CD4-positive, alpha-beta T cell treated with Interleukin-17A for 1 hour (primary cell): ENCODE measurements at places on chromosomes 11 and 22.

DNA sequence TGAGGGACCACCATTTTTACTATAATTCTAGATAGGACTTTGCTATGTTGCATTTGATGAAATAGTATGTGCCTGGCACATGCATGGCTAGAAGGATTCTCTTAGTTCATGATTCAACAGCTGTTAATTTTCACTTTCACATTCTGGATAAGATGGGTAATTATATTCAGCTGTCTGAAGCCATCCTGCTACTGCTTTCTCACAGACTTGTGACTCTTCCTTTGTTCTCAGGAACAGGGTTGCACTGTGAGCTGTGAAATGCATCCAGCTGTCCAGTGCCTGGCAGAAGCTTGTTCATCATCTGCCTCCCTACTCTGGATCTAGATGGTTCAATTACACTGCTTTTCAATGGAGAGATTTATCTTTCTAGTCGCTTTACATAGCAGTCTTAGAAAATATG is 610.1 kb upstream of the ANO5 start:
- DNase-seq = no peak

DNA sequence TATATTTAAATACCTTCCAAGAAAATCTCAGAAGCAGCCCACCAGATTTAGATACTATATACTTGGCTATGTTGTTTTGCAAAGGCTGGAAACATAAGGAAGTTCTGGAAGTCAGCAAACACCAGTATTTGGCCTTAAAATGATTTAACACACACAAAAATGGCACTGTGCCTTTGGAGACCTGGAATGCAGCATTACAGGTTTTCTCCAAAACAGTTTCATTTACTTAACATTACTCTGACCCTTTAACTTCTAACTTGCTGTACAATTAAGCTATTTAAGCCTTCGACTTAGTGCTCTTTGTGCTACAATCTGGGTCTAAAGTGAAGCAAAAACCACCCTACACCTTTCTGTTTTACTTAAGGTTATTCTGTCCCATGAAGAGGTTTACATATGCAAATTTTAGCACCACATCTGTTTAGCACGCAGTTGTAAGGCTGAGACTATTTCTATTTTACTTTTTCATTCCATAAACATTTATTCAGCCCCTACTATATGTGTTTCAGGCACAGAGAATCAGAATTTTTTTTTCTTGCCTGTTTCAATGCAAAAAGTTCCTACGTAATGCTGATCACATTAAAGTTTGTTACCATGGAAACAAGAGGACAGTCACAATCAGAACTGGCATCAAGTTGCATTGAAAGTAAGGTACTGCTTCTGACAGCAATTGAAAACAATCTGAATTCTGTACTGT is 70.3 kb downstream of the MAML2 start:
- DNase-seq = peak; percentile 74

DNA sequence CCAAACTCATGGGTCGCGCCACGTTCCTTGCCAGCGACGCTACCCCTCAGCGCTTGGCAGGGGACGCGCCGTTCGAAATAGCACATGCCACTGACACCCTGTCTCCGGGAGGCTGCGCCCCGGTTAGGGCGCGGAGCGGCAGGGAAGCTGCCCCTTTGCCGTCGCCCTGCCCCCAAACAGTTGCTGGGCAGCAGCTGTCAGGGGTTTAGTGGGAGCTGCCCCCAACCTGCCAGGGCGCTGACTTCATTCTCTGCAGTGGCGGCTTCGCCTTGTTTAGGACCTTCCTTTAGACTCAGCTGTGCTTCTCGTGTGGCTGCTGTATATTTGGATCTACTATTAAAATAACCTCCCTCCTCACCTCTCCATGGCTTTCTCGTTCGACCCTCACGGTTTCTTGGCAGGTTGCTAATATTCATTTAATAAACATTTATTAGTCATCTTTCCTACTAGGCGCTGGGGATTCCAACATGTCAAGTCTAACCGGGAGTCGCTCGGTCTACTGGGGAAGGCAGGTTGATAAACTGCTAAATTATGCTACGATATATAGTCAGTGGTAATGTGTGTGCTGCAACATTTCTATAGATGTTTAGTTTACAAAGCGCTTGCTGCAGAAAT is 782 bp downstream of the TMEM109 start:
- peak; percentile 35 for DNase-seq

DNA sequence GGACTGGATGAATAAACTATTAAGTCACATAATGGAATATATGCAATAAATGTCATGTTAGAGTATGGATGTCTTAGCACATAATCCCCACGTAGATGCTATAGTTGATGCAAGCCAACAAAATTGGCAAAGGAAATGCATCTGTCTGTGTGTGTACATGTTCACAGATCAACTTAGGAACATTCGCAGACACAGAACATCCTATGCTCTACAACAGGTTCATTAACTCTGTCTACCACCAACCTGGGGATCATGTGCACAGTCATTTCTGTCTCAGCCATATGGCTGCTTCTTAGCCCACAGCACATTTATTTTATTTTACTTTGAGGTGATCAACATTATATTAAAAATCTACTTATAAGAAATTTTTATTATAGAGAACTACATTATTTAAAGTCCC is 4.9 kb downstream of the MSANTD4 start:
- no peak for DNase-seq

DNA sequence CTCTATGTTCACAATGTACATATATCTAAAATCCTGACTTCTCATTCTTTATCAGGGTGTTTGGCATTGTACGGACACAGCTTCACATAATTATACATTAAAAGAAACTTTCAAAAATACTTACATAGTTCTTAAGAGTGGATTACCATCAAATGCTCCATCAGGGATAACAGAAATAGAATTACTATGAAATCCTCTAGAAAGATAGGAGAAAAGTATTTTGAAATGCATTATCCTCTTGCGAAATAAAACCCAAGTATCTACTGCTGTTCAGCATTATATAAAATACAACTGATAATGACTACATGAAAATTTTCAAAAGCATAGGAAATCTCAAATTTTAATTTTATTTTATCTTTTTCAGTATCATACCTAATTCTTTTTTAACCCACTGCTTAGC is 17.8 kb upstream of the CCDC34 start:
- no peak for DNase-seq

DNA sequence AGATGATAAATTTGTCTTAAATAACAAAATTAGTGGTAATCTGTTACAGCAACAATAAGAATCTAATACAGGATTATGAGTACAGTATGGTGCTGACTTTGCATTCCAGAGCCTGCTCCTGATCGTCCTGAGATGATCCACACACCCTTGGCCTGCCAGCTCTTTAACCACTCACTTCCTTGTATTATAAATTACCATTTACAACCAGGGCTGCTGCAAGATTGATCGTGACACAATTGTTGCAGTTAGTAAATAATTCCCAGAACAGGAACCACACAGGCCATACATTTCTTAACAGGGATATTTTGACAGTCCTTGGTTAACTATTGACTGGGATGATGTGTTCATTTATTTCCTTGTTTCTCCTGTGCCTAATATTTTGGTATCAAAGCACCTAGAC is 3.8 kb upstream of the CBLIF start:
- DNase-seq = no peak

- no peak for DNase-seq
Observed at GRCh38 chr22:48198489-48199459, 1436.3 kb downstream of the TBC1D22A start.

DNA sequence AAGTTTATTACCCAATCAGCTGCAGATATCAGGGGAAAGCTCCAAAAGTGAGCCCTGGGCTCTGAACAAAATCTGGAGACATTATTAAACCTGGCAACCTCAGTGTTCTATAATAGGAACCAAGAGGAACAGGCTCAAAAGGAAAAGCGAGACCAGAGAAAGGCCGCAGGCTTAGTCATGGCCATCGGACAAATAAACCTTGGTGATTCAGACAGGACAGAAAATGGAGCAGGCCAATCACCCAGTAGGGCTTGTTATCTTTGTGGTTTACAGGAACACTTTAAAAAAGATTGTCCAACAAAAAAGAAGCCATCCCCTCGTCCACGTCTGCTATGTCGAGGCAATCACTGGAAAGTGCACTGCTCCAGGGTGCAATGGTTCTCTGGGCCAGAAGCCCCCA is 7.7 kb upstream of the PANX1 start:
- no peak for DNase-seq

- DNase-seq = no peak
Observed at GRCh38 chr22:46969491-46969890, 207.0 kb downstream of the TBC1D22A start.

- DNase-seq = no peak
Observed at GRCh38 chr11:69576069-69576782, 64.7 kb upstream of the CCND1 start.

DNA sequence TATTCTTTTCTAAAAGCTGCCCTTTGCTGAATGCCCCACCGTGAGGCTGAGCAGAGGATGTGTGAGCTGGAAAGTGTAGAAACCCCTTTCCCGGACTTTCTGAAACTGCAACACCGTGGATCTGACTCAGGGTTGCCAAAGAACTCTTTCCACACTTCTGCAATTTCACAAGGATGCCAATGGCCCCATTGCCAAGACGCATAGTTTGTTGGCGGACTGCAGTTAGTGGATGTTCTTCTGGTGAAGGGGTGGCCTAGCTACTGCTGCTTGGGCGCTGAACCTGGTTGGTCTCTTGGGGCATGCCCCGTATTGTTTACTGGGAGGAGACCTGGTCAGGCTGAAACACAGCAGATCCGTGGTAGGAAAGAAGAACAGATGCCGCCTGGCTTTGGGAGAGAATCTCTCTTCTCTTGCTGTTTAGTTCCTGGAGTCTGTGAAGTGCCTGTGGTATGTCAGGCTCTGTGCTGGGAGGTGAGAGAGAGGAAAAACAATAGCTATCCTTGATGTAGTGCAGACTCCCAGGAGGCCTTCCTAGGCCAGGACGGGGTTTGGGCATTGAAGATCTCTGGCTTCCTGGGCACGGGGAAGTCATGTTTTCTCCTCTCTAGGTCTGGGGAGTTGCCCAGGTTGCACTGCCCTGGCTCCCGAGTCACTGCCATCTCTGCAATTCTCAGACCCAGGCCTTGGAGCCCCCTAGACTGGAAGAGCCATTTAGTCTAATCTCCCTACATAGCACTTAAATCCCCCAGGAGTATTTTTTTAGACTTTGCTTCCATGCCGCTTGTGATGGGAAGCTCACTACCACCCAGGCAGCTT is 26.9 kb downstream of the CD82 start:
- no peak for DNase-seq

GRCh38 chr11:68331338-68331947 is 19.1 kb downstream of the LRP5 start:
- peak; percentile 9 for DNase-seq

DNA sequence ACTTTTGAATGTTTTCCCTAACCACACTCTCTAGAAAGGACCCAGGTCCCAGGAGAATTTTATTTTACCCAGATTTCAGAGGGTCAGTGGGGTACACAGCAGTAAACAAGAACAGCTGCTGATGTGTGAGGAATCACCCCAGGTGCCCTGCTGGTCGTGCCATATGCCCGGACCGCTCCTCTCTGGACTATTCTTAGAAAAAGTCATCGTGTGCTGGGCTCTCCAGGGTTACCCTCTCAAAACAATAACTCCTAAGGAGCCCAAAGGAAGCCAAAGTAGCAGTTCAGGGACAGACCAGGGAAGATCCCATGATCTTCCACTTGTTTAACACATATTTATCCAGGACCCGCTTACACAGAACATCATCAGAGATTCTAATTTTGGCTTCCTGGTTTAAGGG is 29.7 kb downstream of the LRP4 start:
- no peak for DNase-seq

GRCh38 chr11:84564180-84564866 is 1062.8 kb downstream of the DLG2 start:
- peak; percentile 3 for DNase-seq

GRCh38 chr22:30781271-30781875 is 86.7 kb downstream of the OSBP2 start:
- no peak for DNase-seq

- DNase-seq = no peak
Observed at GRCh38 chr11:59754494-59754858, 700 bp upstream of the STX3 start.

DNA sequence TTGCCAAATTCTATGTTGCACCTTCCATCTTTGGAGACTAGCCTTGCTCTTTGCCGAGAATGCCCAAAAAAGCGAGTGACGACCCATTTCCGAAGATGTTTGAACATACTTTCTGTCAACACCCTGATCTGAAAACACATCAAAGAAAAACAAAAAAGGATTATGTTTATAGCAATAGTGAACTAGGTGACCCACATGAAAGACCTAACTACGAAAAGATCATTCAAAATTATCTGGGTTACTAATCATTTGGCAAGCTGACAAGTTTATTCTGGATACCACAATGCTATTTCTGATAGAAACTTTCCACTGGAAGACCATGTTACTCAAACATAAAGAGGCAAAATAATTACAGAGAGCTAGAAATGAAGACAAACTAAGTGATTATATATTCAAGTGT is 27.0 kb downstream of the KCNJ1 start:
- DNase-seq = peak; percentile 74

DNA sequence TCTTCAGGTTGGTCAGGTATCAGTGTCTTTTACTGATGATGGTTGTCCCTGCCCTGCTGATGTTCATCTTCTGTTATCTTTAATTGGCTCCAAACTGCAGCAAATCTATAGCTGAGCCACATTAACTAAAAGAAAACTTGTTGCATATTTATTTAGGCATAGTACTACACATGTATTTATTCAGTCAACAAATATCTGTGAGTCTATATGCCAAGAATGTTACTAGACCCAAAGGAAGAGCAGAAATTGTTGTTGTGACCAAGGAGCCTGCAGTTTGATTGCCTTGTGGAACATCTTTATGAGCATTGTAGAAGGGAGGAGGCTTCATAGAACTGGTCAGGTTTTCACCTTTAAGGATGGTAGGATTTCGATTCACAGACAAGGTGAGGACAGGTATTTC is 10.1 kb downstream of the BMAL1 start:
- no peak for DNase-seq

- no peak for DNase-seq
Observed at GRCh38 chr11:50182486-50182885, 149.8 kb downstream of the OR4C45 start.

DNA sequence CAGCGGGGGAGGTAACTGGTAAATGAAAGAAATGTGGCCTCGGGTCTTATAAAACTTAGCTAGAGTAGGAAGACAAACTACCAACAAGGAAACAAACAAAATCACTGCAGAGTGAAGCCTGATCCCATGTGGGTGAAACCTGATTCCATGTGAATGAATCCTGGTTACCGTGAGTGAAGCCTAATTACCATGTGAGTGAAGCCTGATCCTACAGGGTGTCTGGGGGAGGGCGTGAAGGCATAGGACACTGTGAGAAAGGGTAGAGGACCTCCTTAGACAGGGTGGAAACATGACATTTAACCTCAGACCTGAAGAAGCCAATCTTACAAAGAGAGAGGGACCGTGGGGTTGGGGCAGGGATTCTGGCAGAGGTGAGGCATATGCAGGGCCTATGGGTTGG is 106.2 kb upstream of the USP47 start:
- no peak for DNase-seq

- no peak for DNase-seq
Observed at GRCh38 chr11:35723493-35723892, 60.9 kb downstream of the TRIM44 start.

DNA sequence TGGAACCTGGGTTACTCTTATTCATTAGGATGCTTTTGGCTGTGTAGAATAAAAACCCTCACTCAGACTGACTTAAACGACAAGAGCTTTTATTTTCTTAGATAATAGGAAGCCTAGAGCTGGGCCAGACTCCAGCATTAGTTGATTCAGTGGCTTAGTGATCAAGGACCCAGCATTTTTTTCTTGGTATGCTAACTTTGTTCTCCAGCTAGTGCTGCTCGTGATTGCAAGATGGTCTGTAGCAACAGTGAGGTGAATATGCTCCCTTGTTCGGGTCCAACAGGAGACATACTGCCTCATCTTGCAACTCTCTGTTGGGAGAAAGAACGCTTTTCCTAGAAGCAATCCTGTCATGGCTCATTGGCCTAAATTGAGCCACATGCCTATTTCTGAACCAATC is 33.4 kb downstream of the INSC start:
- DNase-seq = no peak
